ENCODE measurements at places on chromosomes 13 and 19. TPM values are rescaled to one million over a fixed set of nuclear protein-coding genes. Genes with fewer than 3 reads are reported as not detected.

DNA sequence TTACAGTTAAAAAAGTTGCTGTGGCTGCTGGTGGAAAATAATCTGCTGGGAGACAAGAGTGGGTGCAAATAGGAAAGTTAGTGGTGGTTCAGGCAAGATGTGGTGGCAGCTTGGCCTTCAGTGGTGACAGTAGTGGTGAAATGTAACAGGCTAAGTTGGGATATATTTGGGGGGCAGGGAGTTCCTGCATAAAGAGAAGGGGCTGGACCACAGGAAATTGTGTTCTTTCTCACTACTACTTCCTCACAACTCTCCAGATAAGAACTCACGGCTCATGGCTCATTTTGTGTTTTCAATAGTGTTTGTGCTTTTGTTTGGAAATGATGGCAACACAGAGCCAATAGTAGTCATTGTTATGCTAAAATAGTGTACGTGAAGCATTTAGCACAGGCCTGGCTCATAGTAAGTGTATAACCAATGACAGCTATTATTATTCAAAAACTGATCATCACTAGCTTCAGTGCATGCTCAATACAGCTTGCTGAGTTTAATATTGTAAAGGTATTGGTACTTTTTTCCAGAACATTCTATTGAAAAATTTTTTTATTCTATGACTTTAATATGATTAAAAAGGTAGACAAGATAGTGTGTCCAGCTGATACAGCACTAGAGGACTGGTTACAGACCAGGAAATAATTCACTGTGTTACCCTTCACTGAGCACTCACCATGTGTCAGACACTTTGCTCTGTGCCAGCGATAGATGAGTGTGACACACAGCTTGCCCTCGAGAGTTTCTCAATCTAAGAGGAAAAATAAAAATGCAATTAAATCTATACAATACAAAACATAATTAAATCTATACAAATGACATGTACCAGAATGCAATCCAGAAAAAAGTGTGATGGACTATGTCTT lies 209.8 kb downstream of the POU4F1 start:
- no peak overlapping the region for H3K4me3 ChIP-seq
- peaks cover 10% of the 10 kb centered on the region for H3K4me1 ChIP-seq
- no peaks in the 10 kb centered on the region for H3K36me3 ChIP-seq
- H3K27me3 ChIP-seq: no peaks in the 10 kb centered on the region
- no peak for DNase-seq
- H3K27ac ChIP-seq: peak overlapping the region; percentile 83

DNA sequence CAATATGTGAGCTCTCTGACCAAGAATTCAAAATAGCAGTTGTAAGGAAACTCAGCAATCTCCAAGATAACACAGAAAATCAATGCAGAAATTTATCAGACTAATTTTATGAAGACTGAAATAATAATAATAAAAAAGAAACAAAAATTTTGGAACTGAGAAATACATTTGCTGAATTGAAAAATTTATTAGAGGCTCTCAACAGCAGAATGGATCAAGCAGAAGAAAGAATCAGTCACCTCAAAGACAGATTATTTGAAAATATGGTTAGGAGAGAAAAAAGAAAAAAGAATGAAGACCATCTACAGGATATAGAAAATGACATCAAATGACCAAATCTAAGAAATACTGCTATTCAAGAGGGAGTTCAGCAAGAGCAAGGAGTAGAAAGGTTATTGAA lies 75.6 kb downstream of the RFC3 start:
- H3K4me3 ChIP-seq: no peak overlapping the region
- peaks cover 53% of the 10 kb centered on the region for H3K36me3 ChIP-seq
- no peak overlapping the region for H3K27ac ChIP-seq
- H3K4me1 ChIP-seq: peaks cover 4% of the 10 kb centered on the region
- H3K27me3 ChIP-seq: no peaks in the 10 kb centered on the region
- DNase-seq: no peak

GRCh38 chr19:54133312-54133956 lies 4.1 kb upstream of the CNOT3 start:
- no peak for DNase-seq
- no peaks in the 10 kb centered on the region for H3K27me3 ChIP-seq
- H3K36me3 ChIP-seq: peaks cover 20% of the 10 kb centered on the region
- no peak overlapping the region for H3K4me3 ChIP-seq
- H3K27ac ChIP-seq: no peak overlapping the region
- H3K4me1 ChIP-seq: peaks cover 15% of the 10 kb centered on the region

DNA sequence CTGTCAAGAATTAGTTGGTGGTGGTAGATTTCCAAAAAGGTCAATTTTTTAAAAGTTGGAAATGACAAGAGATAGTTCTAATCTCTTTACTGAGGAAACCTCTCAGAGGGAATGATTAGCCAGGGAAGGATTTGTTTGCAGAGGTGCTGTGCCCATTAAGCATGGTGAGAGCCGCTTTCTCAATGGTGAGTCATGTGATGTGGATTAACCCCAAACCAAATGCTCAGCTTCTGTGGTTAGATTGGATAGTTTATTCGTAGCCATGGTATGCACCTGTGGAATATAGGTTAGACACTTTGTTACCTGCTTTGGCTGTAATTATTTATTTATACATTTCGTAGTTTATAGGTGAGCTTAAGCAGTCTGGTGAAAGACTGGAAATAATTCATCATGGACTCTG lies 7.1 kb downstream of the HNRNPM start:
- peak overlapping the region; percentile 46 for H3K4me3 ChIP-seq
- H3K36me3 ChIP-seq: peaks cover 38% of the 10 kb centered on the region
- DNase-seq: no peak

DNA sequence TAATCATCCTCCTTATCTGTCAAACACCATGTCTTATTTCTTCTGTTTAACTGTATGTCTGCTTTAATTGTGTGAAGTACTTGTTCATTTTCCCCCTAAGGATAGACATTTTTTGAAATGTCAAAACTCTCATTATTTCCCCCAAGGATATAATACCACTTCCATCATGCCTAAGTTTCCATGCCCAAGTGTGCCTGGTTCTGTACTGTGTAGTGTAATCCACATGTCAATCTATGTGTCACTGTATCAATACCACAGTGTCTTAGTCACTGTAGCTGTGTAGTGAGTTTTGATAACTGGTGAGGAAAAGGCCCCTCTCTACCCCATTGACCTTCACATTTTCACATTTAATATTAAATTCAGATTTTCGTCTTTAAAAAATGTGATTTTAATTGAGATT lies 1265.5 kb downstream of the PCDH9 start:
- H3K4me3 ChIP-seq: no peak overlapping the region
- H3K27me3 ChIP-seq: no peaks in the 10 kb centered on the region

GRCh38 chr19:33093420-33094210 lies 12.6 kb downstream of the GPATCH1 start:
- H3K4me1 ChIP-seq: peaks cover 5% of the 10 kb centered on the region
- DNase-seq: no peak
- no peaks in the 10 kb centered on the region for H3K27me3 ChIP-seq
- no peak overlapping the region for H3K4me3 ChIP-seq

GRCh38 chr19:52343548-52343947 lies 7.5 kb downstream of the ZNF610 start:
- no peak overlapping the region for H3K27ac ChIP-seq
- no peaks in the 10 kb centered on the region for H3K27me3 ChIP-seq
- no peak overlapping the region for H3K4me3 ChIP-seq

DNA sequence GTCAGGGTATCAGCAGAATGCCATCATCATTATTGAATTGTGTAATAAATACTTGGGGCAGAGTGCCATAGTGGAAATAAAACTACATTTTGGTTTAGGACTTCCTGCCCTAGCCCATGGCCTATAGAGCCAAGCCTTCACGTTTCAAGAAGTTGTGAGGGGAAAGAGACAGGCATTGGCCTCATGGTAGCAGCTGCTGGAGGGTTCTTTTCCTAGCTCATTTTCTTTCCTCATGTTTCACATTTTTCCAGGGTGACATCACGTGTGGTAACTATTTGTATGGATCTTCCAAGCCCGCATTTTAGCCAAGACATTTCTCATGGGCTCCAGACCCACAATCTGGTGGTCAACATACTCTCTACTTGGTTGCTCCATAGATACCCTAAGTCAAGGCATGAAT lies 80.4 kb downstream of the LRCH1 start:
- no peak overlapping the region for H3K4me3 ChIP-seq
- H3K27me3 ChIP-seq: no peaks in the 10 kb centered on the region
- H3K36me3 ChIP-seq: no peaks in the 10 kb centered on the region
- no peak for DNase-seq
- H3K27ac ChIP-seq: no peak overlapping the region
- H3K4me1 ChIP-seq: peaks cover 54% of the 10 kb centered on the region

DNA sequence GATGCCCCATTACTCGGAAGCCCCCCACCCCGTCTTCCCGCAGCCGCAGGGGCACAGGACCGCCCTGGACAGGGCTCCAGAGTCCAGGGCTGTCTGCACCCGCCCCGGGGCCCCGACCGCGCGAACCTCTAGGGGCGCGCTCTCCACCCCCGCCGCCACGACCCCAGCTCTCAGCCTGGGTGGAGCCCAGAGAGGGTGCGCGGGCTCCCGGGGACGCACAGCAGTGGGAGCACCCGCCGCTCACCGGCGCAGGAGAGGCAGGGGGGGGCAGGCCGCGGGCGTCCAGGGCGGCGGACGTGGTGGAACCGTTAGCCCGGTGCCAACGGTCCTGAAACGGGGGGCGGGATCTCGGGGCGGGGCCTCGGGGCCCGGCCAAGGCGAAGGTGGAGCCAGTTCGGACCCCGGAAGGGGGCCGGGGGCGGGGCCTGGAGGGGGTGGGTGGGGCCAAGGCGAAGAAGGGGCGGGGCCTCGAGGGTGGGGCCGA lies at the start of gene ATP8B3:
TSS of gene ATP8B3 (minus strand) at position 335 of the 484 bp plus-strand sequence. CDS start 540 bp downstream, outside the sequence.
- H3K4me3 ChIP-seq: peak within 1 kb of the TSS; percentile 87
- peaks cover 5% of the 10 kb centered on the region for H3K4me1 ChIP-seq
- no peak for DNase-seq
- peaks cover 4% of the 10 kb centered on the region for H3K27me3 ChIP-seq
- H3K27ac ChIP-seq: peak within 1 kb of the TSS; percentile 95

DNA sequence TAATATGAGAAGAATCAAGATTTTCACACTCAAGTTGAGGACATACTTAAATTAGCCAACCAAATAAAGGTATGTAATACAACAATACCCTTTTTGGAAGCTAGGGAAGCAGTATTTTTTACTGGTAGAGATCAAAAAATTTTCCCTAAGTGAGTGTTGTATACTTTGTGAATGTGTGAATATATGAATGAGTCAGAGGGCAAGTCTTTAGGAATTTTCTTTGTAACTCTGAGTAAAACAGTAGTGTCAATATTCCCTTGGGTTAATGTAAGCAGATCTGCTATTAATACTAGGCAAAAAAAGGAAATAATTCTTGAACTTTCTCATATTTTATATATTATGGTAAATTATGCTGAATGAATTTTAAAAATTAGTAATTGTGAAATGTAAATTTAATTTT lies 1161.8 kb upstream of the MIR17HG start:
- H3K27me3 ChIP-seq: no peaks in the 10 kb centered on the region
- no peak overlapping the region for H3K27ac ChIP-seq
- DNase-seq: no peak
- H3K4me1 ChIP-seq: peaks cover 8% of the 10 kb centered on the region
- H3K36me3 ChIP-seq: no peaks in the 10 kb centered on the region
- no peak overlapping the region for H3K4me3 ChIP-seq

- H3K27ac ChIP-seq: no peak overlapping the region
- no peaks in the 10 kb centered on the region for H3K36me3 ChIP-seq
- peaks cover 6% of the 10 kb centered on the region for H3K27me3 ChIP-seq
- DNase-seq: no peak
Observed at GRCh38 chr19:7845390-7846154, 15.6 kb downstream of the EVI5L start.

DNA sequence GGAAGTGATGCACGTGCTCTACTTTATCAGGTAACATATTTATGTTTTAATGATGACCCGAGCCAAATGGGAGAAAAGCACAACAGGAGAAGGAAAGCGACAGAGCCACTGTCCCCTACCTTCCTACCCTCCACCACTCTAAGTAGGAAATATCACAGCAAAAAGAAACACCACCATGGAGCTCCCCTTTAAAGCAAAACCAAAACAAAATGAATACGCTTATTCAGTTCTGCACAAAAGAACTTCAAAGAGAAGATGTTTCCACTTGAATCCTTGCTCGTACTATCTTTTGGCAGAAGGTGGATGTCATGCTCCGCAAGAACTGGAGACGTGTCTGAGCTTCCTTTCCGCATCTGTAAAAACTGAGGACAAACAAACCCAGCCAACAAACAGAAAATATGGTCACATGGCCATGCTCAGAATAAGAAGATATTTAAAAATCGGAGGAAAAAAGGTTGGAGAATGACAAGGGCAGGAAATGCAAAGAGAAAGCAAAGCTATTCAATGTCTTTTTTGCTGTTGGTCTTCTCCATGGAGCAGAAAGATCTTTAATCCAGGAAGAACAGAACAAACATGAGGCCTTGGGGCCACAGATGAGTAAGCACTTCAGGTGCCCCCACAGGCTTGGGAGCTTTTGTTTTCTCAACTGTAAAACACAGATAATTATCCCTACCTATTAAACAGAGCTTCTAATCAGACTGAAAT lies 19.5 kb downstream of the N4BP2L1 start:
- H3K27me3 ChIP-seq: peaks cover 7% of the 10 kb centered on the region
- H3K36me3 ChIP-seq: no peaks in the 10 kb centered on the region
- peak overlapping the region; percentile 82 for H3K4me3 ChIP-seq
- peaks cover 24% of the 10 kb centered on the region for H3K4me1 ChIP-seq

- H3K27me3 ChIP-seq: peaks cover 4% of the 10 kb centered on the region
- DNase-seq: peak; percentile 65
- no peaks in the 10 kb centered on the region for H3K36me3 ChIP-seq
- H3K27ac ChIP-seq: no peak overlapping the region
Observed at GRCh38 chr19:36244066-36244465, 29.2 kb downstream of the ZNF146 start.

DNA sequence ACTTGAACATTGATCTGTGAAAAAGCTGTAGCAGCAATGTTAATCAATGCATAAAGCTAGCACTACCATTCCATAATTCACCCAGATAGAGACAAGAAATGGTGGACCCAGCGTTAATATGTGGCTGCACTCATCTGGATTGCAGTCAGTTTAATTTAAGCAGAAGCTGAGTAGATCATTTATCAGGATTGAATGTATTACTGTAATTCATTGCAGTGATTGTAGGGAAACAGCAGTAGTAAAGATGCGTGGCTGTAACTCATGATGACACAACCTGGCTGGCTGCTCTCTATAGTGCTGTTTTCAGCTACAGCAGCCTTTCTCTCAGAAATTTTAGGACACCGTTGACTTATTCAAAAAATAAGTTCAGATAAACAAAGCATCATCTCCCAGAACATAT lies 499.5 kb upstream of the SLITRK6 start:
- no peak overlapping the region for H3K27ac ChIP-seq
- no peak overlapping the region for H3K4me3 ChIP-seq
- no peak for DNase-seq
- H3K4me1 ChIP-seq: peaks cover 4% of the 10 kb centered on the region

The SIGLEC5 gene
- total RNA-seq: 0.15 TPM

The PTH2 gene
- 1.7 TPM for total RNA-seq
